Skeletal muscle cell (primary cell): ENCODE measurements at places on chromosomes 4 and X.

DNA sequence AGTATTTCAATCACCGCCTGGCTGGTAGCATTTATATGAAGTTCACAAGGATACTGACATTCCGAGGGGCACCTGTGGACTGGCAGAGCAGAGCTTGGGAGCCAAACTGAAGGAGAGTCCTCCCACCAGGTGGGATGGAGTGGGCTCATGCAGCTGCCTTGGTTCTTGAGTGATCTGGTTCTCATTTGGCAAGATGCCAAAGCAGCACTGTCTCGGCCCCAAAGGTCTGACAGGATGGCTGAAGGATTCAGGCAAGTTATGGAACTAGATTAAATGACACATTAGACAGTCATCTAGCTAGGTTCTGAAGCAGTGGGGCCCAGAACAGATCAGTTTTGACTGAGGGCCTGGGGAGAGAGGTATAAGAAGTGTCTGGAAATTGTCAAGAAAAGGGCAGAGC lies 3.2 kb downstream of the FGF16 start:
- no peak for DNase-seq

DNA sequence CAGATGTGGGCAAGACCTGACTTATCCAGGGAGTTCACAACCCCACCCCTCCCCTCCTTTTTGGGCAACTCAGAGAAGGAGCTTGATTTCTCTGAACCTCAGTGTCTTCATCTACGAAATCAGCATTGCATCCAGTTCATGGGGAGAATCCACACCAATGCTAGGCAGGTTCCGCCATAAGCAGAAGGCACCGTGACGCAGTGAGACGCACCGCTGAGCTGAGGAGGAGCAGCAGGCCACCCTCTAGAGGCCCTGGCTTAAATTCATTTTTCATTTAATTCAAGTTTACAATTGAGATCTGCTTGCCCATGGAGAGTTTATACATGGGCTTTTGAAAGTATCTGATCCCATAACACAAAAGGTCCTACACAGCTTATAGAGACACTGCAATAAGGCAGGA lies 55.7 kb downstream of the CPZ start:
- DNase-seq: no peak

DNA sequence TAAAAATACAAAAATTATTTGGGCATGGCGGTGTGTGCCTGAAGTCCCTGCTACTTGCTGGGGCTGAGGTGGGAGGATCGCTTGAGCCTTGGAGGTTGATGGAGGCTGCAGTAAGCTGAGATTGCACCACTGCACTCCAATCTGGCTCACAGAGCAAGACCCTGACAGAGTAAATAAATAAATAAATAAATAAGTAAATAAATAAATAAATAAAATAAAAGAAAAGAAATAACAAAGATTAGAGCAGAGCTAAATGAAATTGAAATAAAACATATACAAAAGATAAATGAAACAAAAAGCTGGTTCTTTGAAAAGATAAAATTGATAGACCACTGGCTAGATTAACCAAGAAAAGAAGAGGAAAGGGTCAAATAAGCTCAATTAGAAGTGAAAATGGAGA lies 43.1 kb downstream of the HPGD start:
- no peak for DNase-seq

- DNase-seq: no peak
These were observed 2.3 kb downstream of the IL2RG start for GRCh38 chrX:71109051-71109450.

DNA sequence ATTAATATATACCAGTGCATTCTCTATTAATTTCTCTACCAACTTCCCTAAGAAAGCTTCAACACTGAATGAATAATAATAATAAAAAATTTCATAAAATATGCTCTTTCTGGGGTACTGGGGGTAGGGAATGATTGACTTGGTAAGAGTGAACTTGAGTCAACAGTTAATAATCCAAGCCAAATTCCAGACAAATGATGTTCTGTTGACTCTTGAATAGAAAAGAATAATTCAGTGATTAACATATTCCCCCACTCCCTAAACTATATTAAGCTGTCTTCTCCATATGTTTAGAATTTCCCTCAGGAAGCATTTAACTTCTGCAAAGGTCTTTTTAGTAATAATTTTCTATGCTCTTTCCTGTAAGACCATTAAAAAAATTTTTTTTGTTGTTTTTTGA lies 12.3 kb downstream of the PGRMC2 start:
- no peak for DNase-seq

DNA sequence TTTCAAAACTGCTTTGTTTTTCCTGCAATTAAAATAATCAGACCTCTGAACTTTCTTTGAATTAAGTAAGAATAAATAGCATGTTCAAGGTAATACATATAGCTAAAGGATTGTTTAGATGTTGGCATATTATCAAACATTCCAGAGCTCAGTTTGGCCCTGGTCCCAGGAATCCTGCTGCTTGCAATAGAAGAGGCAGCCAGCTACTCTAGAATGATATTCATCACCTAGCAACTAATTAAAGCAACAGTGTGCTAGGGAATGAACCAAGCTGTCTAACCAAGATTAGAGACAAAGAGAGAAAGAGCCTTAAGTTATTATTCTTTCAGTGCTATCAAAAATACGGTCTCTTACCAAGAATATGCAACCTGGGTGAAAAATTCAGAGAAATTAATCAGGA lies 460.9 kb downstream of the GABRG1 start:
- DNase-seq: no peak

- DNase-seq: no peak
These were observed 65.2 kb upstream of the TENT5D start for GRCh38 chrX:80354966-80355465.

- peak; percentile 25 for DNase-seq
These were observed 226.6 kb downstream of the NSUN7 start for GRCh38 chr4:40976343-40976742.

GRCh38 chrX:9566150-9566621 lies 101.3 kb downstream of the TBL1X start:
- peak; percentile 56 for DNase-seq

DNA sequence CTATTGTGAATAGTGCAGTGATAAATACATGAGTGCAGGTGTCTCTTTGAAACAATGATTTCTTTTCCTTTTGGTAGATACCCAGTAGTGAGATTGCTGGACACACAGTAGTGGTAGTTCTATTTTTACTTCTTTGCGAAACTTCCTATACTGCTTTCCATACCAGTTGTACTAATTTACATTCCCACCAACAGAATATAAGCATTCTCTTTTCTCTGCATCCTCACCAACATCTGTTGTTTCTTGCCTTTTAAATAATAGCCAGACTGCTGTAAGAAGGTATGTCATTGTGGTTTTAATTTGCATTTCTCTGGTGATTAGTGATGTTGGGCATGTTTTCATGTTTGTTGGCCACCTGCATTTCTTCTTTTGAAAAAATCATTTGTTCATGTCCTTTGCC lies 105.9 kb downstream of the COL4A6 start:
- DNase-seq: no peak

DNA sequence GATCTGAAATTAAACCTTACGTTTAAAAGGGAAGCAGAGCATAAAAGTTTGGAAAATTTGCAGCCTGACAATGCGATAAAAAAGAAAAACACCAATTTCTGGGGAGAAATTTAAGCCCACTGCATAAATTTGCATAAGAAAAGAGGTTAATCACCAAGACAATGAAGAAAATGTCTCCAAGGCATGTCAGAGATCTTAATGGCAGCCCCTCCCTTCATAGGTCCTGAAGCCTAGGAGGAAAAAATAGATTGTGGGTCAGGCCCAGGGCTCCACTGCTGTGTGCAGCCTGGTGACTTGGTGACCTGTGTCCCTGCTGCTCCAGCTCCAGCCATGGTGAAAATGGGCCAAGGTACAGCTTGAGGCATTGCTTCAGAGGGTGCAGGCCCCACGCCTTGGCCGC lies 264.0 kb upstream of the CT83 start:
- no peak for DNase-seq
